ENCODE measurements at places on chromosomes 2 and 18. TPM values are rescaled to one million over a fixed set of nuclear protein-coding genes. Genes with fewer than 3 reads are reported as not detected.

The UPP2 gene
- not detected for total RNA-seq

The LOXL3 gene
- total RNA-seq = 3.6 TPM

- DNase-seq = no peak
Observed at GRCh38 chr2:19818543-19818942, 83.2 kb downstream of the TTC32 start.

- no peak for DNase-seq
Observed at GRCh38 chr2:160299540-160299939, 99.5 kb upstream of the ITGB6 start.

GRCh38 chr2:218229239-218229638 lies 12.2 kb downstream of the ARPC2 start:
- DNase-seq = no peak

The ITGB6 gene
- 2.9 TPM for total RNA-seq

GRCh38 chr2:174121175-174121574 lies 127.2 kb downstream of the OLA1 start:
- no peak for DNase-seq

GRCh38 chr18:79695856-79696850 lies 16.6 kb downstream of the CTDP1 start:
- DNase-seq = no peak

DNA sequence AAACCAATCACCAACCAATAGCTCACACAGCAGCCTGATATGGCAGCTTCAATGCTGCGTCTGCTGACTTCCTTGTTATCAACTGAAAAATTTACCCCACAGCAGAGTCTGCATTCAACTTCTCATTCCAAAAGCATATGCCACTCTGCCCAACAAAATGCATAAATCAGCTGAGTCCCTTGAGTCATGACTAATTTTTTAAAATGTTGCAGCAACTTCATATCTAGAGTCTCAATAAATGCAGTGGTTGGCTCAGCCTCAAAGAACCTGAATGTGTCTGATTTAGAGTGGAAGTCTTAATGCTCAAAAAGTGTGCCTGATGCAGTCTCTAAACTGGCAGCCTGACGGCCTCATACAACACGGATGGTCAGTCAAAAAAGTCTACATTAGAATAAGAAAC lies 46.5 kb downstream of the FARSB start:
- no peak for DNase-seq

The MEX3C gene
- 16.4 TPM for total RNA-seq

The CNDP1 gene
- not detected for total RNA-seq

GRCh38 chr2:168730344-168730743 lies 72.1 kb upstream of the NOSTRIN start:
- DNase-seq = no peak

DNA sequence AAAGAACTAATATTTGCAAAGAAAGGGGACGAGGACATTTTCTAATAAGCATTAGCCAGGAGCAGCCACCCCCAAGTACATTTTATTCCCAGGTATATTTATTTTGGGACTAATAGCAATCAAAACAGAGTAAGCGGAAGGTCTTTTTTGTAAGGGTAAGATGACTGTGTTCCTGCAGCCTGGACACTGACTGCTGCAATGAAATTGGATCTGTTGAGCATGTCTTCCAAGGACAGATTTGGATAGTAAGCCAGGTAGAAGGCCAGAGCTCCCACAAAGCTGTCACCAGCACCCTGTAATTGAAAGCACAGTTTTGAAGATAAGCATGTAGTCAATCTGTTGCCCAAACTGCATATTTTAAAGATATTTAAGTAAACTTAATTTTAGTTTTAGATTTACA lies 10.0 kb downstream of the MRPL33 start:
- no peak for DNase-seq

The MDH1B gene
- 0.54 TPM for total RNA-seq

The CACNB4 gene
- 0.46 TPM for total RNA-seq

The EVX2 gene
- not detected for total RNA-seq

- peak; percentile 68 for DNase-seq
Observed at GRCh38 chr2:67649331-67650261, 252.5 kb downstream of the ETAA1 start.

The PCBP1 gene
- total RNA-seq = 201 TPM

The MGAT4A gene
- total RNA-seq = 20.0 TPM

- no peak for DNase-seq
Observed at GRCh38 chr2:163878718-163879117, 142.9 kb upstream of the FIGN start.

DNA sequence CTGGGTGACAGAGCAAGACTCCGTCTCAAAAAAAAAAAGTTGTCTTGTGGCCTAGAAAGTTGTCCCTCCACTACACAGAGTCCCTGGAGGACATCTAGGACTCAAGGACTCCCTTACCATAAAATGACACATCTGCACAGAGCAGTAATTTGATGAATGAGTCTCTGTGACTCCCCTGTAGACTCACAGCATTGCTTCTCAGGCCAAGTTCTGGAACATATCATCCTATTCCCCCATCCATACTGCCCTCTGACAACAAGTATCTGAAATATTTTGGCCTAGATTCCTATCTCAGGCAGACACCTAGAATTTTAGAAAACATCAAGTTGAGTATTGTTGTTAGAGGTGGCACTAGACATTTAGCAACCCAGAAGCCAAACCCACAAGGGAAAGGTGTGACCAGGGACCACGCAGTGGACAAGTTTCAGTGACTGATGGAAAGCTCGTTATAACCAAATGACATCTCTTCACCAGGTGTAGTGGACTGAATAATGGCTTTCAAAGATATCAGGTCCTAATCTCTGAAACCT lies 97.9 kb upstream of the ATP8B1 start:
- DNase-seq = no peak

The RNF152 gene
- 11.4 TPM for total RNA-seq

GRCh38 chr2:205675861-205676516 lies 6.3 kb upstream of the NRP2 start:
- no peak for DNase-seq

GRCh38 chr2:119137502-119137901 lies 21.0 kb downstream of the C1QL2 start:
- DNase-seq = no peak

The LHCGR gene
- total RNA-seq = not detected

DNA sequence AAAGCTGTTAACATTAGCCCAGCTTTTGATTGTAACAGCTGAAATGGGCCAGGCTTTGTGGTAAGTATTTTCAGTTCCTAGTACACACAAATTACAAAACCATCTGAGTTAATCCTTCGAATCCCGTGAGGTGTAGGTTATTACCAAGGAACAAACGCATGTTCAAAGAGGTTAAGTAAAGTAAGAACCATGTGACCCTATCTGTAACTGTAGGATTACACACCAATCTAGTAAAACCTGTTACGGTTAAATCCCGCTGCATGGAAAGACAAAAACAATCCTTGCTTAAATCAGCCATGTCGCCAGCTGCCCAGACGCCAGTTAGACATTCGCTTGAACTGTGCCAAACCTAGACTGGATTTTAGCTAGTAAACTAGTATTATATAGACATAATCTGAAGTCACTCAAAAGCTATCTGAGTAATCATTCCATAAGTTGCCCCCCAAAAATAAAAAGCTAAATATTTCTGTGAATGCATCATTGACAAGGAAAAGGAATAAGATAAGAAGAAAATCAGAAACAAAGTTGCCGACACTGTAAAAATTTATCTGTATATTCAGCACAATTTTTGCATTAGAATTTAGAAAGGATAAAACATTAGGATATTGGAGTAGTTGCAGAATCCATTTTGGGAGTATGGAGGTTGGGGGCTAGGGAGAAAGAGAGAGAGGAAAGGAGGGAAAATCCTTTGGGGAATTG lies 638.0 kb downstream of the CNTNAP5 start:
- DNase-seq = no peak

The CCDC150 gene
- total RNA-seq = 0.97 TPM

GRCh38 chr2:222169346-222169745 lies 129.5 kb downstream of the PAX3 start:
- no peak for DNase-seq

DNA sequence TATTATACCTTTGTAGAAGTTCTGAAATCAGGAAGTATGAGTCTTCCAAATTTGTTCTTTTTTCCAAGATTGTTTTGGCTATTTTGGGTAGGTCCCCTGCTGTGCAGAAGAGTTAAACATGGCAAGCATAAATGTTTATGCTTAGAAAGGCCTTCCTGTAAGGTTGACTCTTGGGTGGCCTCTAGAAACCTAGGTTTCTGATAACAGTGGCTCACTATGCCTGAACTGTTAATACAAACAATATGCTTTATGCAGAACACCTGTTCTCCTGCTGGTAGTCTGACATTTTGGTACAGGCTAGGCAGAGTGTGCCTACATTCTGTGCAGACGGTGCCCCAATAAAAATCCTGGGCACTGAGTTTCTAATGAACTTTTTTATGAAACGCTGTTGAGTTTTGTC lies 10.1 kb downstream of the PTPN18 start:
- DNase-seq = no peak

- no peak for DNase-seq
Observed at GRCh38 chr2:148914463-148914862, 39.4 kb downstream of the KIF5C start.

GRCh38 chr18:79764131-79764530 lies 33.6 kb upstream of the KCNG2 start:
- no peak for DNase-seq

Measured in Right ventricle myocardium superior (tissue), 1 donor.